Myometrial cell (primary cell): ENCODE measurements at places on chromosomes 2 and 18. TPM values are rescaled to one million over a fixed set of nuclear protein-coding genes. Genes with fewer than 3 reads are reported as not detected.

PLEKHA3 gene
- total RNA-seq, result 2.0 and 2.3 TPM in 2 replicates

STON1 gene
- total RNA-seq, result 15.0 and 19.7 TPM in 2 replicates

C18orf54 gene
- total RNA-seq, result 3.9 and 4.3 TPM in 2 replicates

TRIB2 gene
- 16.1 and 16.3 TPM in 2 replicates for total RNA-seq

IRS1 gene
- total RNA-seq, result 27.7 and 31.4 TPM in 2 replicates

AGXT gene
- total RNA-seq, result not detected in 2 replicates

SERPINB3 gene
- not detected in 2 replicates for total RNA-seq

PCGF1 gene
- total RNA-seq, result 11.7 and 16.4 TPM in 2 replicates

TEX44 gene
- total RNA-seq, result not detected in 2 replicates

SRD5A2 gene
- not detected in 2 replicates for total RNA-seq

EIPR1 gene
- 66.3 and 86.2 TPM in 2 replicates for total RNA-seq

C2orf72 gene
- not detected in 2 replicates for total RNA-seq

SP9 gene
- not detected in 2 replicates for total RNA-seq

IL1F10 gene
- not detected in 2 replicates for total RNA-seq

GPR155 gene
- total RNA-seq, result 1.4 and 9.2 TPM in 2 replicates

KLHL29 gene
- total RNA-seq, result 2.6 and 5.0 TPM in 2 replicates

TMEM198 gene
- total RNA-seq, result 0.53 and 3.5 TPM in 2 replicates

LIMS3 gene
- total RNA-seq, result 1.6 and 10.1 TPM in 2 replicates

AMER3 gene
- total RNA-seq, result not detected in 2 replicates

DSEL gene
- total RNA-seq, result 15.9 and 16.7 TPM in 2 replicates

LTBP1 gene
- 376 and 458 TPM in 2 replicates for total RNA-seq

UXS1 gene
- total RNA-seq, result 35.7 and 51.0 TPM in 2 replicates

CCDC85A gene
- 1.6 and 3.7 TPM in 2 replicates for total RNA-seq

SCRN3 gene
- total RNA-seq, result 17.0 and 19.9 TPM in 2 replicates

HOXD9 gene
- total RNA-seq, result 3.2 and 5.8 TPM in 2 replicates

RSAD2 gene
- total RNA-seq, result not detected in 2 replicates

NPAS2 gene
- 8.1 and 11.9 TPM in 2 replicates for total RNA-seq
